Dorsolateral prefrontal cortex (tissue), 122 donors: ENCODE measurements at places on chromosomes 7 and 10.

DNA sequence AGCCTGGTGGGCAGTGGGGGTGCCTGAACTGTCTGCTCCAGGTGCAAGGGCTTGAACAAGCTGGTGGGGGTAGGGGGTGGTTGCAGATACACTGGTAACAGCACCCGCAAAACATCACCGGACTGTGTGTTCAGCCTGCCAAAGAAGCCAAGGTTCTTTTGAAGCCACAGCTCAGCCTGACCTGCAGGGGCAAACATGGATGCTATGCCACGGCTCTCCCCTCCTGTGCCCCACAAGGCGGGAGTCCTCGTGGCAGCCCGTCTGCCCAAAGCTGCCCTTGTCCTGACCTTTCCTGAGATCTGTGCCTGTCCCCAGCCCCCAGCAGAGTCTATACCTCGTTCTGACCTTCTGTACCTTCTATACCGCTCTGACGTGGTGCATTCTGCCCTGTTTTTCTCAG lies 285.7 kb downstream of the GLRX3 start:
- no peak for DNase-seq

DNA sequence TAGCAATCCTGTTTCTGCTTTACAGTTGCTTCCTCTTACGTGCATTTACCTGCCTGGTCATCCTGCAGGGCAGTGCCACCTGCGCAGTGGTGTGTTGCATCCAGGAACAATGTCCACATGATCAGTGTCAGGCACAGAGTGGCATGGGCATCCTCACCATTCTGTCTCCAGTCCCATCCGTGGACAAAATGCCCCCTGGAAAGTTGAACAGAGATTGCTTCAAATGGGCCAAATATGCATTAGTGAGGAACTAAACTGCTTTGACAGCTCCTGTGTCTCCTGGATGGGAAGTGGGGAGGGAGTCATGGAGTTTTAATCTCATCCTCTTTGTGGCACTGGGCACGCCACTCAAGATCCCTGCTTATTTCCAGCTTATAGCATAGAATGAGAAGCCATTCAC lies 151.8 kb downstream of the DPP6 start:
- no peak for DNase-seq

DNA sequence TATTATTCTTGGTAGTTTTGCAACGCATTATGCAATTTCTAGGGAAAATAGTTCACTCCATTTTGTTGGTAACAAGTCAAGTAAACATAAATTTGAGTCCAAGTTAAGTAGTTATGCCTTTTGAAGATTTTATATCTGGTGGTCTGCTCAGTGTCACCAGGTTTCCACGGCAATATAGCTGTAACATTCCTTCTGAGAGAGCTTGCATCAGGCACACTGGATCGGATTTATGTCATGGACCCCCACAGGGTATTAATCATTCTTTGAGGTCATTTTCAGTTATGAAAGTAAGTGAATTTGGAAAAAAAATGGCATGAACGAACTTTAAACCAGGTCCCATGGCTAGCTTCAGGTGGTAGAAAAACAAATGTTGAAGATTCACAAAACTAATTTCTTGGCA lies 136.3 kb downstream of the POLR1F start:
- no peak for DNase-seq

- DNase-seq: no peak
These were observed 61.6 kb upstream of the MRLN start for GRCh38 chr10:59814878-59815277.

DNA sequence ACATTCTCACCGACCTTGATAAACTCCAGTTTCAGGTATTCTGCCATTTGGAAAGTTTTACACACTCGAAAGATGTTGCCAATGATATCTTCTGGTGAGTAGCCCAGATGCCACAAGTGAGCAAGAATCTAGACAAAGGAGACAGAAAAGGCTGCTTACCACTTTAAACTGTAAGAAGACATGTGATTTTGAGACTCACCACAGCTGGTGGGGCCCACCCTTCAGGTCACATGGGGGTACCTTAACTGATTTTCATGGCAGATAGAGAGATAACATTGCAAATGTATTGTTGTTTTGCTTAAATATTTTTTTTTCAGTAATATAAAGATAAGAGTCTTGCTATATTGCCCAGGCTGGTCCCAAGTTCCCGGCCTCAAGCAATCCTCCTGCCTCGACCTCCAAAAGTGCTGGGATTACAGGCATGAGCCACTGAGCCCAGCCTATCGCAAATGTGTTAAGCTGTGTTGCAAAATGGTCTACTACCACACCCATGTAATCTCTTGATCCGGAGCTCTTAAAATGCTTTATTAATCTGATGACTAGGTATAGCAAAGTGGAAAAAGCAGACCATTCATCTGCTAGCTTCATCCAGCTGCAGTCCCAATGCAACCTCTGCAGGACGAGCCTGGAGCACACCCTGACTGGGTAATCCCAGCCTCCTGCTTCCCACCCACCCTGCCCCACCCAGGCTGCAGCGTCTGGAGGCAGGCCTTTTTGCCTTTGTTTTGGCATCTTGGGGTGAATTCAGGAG lies 18.5 kb downstream of the RFC2 start:
- no peak for DNase-seq

DNA sequence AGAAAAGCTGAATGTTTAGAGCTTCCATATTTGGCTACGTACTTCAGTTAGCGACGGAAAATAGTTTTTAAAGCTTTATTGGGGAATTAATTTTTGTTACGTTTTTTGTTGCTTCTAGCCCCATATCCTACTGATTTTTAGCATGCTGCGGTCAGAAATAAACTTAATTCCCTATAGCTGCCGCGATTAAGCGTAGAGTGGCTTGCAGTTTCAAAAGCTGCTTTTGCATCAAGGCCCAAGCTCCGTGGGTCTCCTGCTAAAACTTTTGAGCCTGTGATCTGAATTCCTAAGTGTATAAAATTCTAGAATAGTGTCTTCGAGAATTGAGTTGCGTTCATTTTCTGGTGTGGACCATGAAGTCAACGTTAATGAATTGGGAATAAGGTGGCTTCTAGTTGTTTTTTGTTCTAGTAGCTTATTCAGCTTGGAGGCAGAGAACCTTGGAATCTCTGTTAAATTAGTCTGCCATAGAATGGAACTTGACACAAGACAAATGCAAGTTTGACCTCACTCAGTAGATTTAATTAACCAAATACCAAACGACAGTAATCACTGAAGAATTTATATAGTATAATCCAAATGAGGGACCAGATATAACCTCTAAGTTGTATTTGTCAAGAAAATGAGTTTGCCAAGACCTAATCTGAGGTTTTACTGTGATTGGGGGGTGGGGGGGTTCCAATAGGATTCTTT lies 977 bp downstream of the CALU start:
- DNase-seq: no peak

GRCh38 chr10:130493446-130494145 lies 357.4 kb downstream of the GLRX3 start:
- DNase-seq: no peak

- DNase-seq: no peak
These were observed 31.4 kb downstream of the FIGNL1 start for GRCh38 chr7:50418526-50419290.

DNA sequence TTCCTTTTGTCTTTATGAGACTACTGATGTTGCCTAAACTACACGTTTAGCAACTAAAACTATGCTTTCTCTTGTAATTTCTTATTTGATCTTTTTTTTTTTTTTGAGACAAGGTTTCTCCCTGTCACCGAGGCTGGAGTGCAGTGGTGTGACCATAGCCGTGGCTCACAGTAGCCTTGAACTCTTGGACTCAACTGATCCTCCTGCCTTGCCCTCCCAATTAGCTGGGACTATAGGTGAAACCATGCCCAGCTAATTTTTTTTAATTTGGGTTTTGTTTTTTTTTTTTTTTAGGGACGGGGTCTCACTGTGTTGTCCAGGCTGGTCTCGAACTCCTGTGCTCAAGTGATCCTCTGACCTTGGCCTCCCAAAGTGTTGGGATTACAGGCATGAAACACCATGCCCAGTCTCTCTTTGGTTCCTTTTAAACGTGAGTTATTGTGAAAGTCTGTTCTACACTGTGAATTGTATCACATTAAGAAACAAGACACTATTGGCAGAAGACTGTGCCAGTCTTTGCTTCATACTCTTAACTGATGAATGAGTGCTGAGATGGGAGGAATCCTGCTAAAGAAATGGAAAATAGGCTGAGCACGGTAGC lies 6.4 kb downstream of the TMEM248 start:
- DNase-seq: no peak

- DNase-seq: no peak
These were observed 4.8 kb downstream of the NYAP1 start for GRCh38 chr7:100488333-100489095.

DNA sequence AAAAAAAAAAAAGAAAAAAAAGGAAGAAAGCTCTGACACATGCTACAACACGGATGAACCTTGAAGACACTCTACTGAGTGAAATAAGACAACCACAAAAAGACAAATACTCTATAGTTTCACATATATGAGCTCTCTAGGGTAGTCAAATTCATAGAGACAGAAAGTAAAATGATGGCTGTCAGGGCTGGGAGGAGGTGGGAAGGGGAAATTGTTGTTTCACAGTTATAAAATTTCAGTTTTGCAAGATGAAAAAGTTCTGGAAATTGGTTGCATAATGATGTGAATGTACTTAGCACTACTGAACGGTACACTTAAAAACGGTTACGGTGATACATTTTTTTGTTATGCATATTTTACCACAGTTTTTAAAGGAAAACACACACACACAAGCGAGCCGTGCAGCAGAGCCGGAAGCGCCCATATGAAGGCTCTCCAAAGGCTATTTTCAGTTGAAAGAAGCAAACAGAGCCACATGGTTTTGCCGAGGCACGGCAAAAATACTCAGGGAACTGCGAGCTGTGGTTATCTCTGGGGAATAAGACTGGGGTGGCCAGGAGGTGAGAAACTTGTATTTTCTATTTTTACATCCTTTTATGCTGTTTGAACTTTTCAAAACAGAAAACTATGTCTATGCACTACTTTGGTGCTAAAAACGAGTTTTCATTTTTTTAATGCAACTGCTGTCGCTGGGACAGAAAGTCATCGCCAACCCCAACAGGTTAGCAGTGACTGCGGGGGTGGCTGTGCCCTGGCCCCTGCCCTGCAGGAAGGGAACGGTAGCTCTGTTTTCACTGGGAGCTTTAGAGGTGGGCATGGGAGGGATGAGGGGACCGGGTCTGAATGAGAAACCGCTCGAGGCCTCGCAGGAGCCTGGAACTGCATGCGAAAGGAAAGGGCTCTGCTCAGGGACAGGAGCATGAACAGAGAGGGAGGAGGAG lies 132.9 kb downstream of the OAT start:
- no peak for DNase-seq

GRCh38 chr7:154693661-154694060 lies 309.3 kb downstream of the PAXIP1 start:
- no peak for DNase-seq

GRCh38 chr7:64997927-64998391 lies 7.1 kb upstream of the ZNF117 start:
- DNase-seq: no peak

DNA sequence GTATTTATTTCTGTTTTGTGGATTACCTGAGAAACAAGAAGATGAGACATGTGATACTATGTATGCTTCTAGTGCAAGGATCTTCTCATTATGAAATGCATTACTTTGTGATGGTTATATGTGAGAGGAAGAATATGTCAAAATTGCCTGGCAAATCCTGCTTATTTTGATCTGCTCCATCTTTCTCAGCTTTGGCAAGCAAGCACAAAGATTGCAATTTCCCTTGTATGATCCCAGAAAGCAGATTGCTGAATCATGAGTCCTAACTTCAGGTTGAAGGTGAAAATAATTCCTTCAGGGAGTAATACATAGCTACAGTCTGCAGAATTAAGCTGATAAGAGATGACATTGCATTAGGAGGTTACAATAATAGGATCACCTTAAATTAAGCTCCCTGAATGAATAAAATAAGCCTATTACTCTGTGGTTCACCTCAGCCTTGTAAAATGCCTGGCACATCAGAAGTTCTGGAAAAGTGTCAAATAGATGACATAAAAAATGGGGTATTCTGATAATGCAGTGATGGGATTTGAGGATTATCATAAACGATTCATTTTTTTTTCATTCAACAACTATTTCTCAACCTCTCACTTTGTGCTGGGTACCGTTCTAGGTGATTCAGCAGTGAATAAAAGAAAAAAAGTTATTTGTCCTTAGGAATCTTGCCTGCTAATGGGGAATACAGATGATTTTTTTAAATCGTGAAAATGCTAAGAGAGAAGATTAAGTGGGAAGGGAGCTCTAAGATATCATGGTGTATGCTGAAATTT lies 120.7 kb downstream of the CHN2 start:
- no peak for DNase-seq

GRCh38 chr7:113128031-113128430 lies 9.7 kb upstream of the SMIM30 start:
- DNase-seq: no peak

- no peak for DNase-seq
These were observed 18.4 kb downstream of the TMEM273 start for GRCh38 chr10:49169776-49170175.

- DNase-seq: no peak
These were observed 84.5 kb upstream of the CSTF2T start for GRCh38 chr10:51783941-51784340.

DNA sequence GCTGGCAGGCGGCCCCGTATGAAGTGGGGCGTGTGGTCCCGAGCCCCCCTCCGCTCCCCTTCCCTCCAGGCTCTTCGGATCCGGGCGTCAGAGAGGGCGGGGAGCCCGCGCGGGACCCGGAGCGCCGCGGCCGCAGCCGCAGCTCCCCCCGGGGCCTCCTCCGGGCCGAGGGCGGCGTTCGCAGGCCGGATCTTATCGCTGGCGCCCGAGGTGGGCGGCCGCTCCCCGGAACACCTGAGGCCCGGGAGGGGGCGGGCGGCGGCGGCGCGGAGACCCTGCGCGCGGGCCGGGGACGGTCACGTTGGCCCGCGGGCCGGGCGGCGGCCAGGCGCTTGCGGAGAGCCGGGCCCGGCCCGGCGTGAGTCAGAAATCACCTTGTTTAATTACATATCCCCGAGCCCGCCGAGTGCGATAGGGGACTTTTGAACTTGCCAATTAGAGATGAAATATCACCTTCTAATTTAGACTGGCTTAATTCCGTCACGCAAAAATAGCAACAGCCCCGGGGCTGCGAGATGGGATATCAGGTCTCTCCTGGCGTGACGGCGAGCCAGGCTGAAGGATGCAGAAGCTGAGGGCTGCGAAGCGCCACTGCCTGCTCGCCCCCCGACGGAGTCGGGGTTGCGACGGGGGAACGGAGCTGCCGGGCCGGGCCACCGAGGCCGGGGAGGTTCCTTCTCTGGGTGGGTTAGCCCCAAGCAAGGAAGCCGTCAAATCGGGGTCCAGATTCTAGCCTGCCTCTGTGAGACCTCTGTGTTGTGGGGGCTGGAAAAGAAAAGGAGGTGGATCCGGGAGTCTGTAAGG lies 43.4 kb downstream of the LDB3 start:
- DNase-seq: no peak

- peak; percentile 95 for DNase-seq
These were observed 1.4 kb downstream of the MAGI2 start for GRCh38 chr7:79452032-79452494.

DNA sequence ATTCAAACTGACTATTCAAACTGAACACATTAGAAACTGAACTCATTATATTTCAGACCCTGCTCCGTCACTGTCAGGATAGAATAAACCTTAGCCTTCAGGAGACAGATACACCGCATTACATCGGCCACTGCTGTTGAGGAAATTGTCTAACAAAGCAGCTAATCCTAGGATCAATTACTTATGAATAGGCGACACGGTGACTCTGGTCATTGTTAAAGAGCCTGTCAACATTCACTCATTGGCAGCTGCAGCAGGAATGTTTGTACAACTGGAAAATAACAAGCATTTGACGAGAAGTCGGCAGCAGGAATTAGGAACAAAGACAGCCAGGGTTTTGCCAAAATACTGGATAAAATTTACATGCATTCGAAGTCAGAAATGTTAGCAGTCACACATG lies 112.0 kb upstream of the MKX start:
- DNase-seq: no peak

- DNase-seq: no peak
These were observed 33.8 kb downstream of the NOLC1 start for GRCh38 chr10:102185811-102186527.
